ENCODE measurements at places on chromosomes 16 and 17.

DNA sequence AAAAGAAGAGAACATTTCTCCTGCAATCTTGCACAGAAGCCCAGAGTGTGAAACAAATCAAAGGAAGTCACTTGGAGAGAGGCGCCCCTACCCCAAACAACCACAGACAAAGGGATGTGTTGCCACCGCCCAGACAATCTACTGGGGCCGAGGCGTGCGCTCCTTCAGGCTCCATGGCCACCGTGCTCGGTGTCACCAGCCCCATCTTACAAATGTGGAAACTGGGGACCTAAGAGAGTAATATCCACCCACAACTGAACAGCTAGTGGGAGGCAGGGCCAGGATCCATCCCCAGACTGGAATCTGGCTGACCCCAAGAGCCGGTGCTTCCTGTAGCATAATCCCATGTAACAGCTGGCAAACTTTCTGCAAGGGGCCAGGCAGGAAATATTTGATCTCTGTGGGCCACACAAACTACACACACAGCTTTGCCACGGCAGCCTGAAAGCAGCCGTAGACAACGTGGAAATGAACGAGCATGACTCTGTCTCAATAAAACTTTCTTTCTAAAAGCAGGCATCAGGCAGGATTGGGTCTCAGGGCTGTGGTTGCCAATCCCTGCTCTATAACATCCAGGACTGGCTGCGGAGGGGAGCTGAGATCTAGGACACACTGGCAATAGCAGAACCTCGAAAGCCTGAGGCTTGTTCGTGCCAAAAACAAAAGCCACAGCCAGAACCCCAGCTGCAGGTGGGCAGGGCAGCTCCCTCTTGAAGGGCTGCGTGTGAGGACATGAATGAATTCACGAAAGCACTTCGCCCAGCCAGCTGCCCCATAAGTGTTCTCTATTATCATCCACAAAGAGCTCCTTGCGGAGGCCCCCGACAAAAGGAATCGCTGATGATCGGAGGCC is 26.6 kb upstream of the GINS2 start:
- peak; percentile 81 for DNase-seq

- no peak for DNase-seq
Observed at GRCh38 chr17:67506966-67507365, 129.9 kb downstream of the PITPNC1 start.

DNA sequence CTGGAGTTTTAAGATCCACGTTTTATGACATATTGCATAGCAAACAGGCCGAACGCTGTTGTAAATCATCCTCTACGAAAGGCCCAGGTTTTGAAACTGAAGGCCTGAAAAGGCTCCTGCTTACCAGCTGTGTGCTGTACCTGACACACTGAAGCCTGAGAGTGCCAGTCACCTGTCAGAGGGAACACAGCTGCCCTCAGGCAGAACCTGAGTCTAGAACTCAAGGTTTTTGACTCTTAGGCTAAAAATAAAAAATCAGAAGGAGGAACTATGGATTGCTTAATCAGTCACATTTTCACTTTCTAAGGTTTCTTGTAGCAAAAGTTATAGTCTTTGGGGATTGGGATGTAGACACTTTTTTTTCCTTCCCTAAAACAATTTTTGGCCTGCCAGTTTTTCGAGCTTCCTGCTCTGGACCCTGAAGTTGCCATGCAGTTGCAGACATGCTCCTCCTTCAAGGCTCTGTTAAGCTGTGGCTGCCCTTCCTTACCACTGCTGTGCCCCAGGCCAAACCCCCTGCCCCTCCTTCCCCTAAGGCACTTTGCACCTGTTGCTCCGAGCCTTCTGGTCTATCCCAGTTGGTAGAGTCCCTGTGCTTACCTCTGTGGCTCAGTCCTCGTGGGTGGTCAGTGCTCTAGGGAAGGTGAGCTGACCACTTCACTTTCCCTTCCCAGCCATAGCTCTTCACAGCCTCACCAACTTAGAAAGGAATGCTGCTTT is 56.6 kb downstream of the TENT4B start:
- DNase-seq, result no peak

- DNase-seq, result no peak
Observed at GRCh38 chr16:53355064-53355463, 79.2 kb upstream of the RBL2 start.

DNA sequence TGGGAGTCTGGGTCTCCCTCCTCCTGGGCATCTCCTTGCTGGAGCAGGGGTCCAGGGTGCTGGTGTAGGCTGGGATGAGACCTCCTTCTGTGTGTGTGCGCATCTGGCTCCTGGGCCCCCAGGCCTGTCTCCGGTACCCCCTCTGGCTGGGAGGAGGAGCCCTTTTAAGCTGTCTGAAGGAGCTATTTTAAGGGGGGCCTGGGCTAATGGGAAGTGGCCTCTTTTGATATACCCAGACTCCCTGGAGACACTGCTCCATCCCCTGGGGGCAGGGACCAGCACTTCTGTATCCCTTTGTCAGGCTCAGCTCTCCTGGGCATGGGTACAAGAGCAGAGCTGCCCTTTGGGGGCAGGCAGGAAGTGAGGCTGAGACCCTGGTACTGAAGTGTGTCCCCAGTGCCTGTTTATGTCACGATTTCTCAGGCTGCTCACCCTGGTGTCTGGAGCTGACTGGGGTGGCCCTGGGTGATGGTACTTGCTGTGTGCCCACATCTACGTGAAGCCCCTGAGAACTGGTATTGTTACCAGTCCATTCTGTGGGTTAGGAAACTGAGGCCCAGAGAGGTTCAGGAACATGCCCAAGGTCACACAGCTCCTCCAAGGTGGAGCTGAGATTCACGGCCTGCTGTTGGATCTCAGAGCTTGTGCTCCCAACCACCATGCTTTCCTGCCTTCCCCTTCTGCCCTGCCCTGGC is 6.5 kb downstream of the ADCY7 start:
- DNase-seq, result no peak

DNA sequence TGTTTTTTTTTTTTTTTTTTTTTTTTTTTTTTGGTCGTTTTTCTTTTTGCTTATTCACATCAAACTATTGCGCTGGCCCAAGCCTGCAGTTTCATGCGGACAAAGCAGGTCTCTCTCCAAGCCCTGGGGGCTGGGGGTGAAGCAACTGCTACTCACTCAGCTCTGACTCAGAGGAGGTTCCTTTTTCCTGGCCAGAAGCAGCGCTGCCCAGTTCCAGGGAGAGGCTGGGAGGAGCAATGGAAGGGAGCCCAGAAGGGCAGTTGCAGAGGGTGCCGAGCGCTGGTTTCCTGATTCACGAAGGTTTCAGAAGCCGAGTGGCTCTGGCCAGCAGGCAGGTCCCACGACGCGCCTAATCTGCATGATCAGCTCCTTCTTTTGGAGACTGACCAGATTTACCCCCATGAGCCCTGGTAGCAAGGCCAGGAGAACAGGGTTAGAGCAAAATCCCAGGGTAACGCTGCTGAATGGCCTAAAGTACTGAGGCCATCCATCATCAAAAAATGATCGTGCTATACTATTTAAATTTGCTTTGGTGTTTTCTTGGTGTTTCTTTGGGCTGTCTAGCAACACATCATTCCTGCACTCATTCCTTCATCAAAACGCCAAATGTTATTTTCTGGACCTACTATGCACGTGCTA is 144.7 kb upstream of the SOX9 start:
- no peak for DNase-seq

GRCh38 chr17:57566721-57567120 is 178.4 kb downstream of the CCDC182 start:
- no peak for DNase-seq

DNA sequence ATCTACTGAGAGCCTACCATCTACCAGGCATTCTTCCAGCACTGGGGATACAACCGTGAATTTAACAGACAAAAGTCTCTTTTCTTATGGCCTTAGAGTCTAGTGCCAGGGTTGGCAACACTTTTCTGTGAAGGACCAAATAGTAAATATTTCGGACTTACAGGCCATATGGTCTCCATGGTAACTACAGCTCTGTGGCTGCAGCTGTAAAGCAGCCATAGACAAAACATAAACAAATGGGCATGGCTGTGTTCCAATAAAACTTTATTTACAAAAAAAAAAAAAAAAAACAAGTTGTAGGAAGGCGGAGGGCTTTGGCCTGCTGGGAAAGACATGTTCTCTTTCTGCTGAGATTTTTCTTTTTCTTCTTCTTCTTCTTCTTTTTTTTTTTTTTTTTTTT is 98.7 kb downstream of the ABCC12 start:
- no peak for DNase-seq

GRCh38 chr17:34755371-34755770 is 176.0 kb downstream of the TMEM132E start:
- no peak for DNase-seq

GRCh38 chr17:75270218-75270965 is 639 bp downstream of the MIF4GD start:
- peak; percentile 68 for DNase-seq

- DNase-seq, result no peak
Observed at GRCh38 chr17:27526604-27527002, 70.4 kb downstream of the KSR1 start.

DNA sequence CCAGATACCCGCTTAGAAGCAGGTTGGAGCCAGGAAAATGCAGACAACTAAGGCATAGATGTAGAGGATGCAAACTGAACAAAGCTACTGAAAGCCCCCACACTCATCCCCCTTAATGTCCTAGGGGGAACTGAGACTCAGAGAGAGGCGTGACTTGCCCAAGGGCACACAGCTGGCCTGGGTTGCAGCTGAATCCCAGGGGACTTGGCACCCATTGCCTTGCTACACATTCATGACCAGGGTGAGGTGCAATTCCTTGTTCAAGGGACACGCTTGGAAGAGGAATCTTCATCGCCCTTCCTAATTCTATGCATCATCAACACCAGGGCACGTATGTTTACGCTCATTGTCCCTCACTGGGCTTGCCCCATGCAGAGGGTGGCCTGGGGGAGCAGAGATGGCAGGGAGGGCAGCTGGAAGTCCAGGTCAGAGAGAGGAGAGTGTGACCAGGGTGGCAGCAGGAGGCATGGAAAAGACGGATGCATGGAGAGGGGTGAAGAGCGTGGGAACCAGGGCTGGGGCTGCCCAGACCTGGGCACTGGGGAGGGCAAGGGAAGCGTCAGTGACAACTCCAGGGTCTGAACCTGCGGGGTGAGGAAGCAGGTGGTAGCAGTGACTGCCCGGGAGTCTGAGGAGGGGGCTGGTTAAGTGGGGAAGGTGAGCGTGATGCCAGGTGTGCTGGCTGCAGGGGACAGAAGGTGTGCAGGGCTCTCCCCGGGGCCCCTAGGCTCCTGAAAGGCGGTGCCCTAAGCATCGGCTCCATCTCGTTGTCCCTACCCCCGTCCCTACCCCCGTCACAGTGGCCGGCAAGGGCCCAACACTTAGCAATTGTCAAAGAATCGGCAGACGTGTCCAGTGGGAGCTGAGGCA is 267.1 kb upstream of the TNRC6C start:
- DNase-seq, result no peak

GRCh38 chr17:79031996-79032875 is 8.3 kb downstream of the C1QTNF1 start:
- DNase-seq, result no peak

DNA sequence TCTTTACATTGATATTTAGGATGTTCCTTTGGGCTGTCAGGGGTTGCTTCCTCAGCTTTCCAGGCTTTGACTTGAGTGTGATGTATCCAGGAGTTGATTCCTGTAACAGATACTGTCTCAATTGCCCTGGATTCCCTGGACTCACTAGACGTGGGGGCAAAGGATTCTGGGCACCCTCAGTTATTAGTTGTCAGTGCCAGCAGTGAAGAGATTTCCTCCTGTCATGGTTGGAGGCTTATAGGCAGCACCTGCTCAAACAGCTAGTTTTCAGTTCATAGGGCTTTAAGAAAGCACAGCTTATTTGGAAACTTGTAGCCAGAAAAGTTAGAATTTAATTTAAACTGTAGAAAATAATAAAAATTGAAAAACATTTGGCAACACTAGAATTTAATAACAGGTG is 9.5 kb upstream of the B4GALNT2 start:
- peak; percentile 20 for DNase-seq

GRCh38 chr16:74742051-74742481 is 32.6 kb downstream of the FA2H start:
- no peak for DNase-seq

DNA sequence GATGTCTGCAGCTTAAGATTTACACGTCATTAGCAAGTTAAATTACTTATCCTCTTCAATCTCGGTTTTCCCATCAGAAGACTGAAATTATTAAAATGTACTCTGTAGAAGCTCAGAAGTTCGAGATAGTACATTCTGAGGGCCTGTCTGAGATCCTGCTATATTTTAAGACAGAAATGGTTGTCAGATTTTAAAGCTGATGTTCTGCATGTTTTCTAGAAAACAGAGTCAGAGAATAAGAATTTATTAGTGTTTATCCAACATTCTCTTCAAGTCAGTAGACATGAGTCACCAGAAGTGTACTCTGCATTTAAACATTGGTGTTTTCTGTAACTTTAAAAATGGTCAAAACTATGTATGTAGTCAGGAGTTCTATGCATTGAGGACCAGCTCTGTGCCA is 155.2 kb upstream of the MYOCD start:
- no peak for DNase-seq

GRCh38 chr17:1961189-1961588 is 63.9 kb downstream of the RTN4RL1 start:
- DNase-seq, result no peak
